ENCODE measurements at places on chromosomes 2 and 18.

GRCh38 chr2:241733391-241734207 is 831 bp upstream of the D2HGDH start:
- DNase-seq: no peak

DNA sequence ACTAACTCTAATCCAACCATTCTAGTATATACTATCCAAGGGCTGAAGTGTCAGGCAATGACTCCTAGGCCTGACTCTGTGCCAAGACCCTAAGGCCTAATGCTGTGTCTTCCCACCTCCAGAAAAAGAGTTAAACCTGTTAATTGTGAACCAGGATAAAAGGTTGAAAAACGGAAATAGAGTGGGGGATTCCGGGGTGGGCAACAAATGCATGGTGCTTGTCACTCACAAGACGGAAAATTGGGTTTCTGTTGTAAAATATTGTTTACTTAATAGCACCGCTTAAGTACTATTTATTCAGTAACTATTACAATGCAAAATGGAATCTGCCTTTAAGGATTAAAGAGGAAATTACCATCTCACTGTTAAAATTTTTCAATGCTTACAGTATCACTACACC is 3.2 kb downstream of the STK17B start:
- no peak for DNase-seq

GRCh38 chr18:26863122-26863879 is 2.2 kb downstream of the AQP4 start:
- peak; percentile 67 for DNase-seq

- DNase-seq: peak; percentile 19
Measured at GRCh38 chr2:69453475-69454129, 16.4 kb upstream of the NFU1 start.

DNA sequence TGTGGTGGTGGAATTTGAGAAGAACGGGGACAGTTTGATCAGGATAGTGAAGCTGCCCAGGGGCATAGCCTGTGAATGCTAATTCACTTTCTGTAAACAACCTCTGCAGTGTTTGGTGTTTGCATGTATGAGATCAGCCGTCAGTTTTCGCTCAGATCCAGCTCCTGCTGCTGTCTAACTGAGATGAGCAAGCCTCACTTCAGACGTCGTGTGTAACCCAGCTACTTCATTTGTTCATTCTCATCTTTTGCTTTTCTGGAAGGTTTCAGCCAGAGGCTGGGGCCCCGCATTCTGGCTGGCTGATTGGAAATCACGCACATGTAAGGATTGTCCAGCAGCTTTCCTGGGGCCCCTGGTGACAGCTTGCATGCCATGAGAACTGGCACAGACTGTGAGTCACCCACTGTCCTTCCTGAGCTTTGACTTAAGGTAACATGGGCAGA is 48.9 kb downstream of the LDLRAD4 start:
- no peak for DNase-seq

GRCh38 chr2:85682378-85682777 is 11.8 kb upstream of the GNLY start:
- DNase-seq: no peak

- no peak for DNase-seq
Measured at GRCh38 chr2:189933911-189934399, 128.6 kb downstream of the MSTN start.

- peak; percentile 72 for DNase-seq
Measured at GRCh38 chr2:40450066-40450795, 1.7 kb downstream of the SLC8A1 start.

DNA sequence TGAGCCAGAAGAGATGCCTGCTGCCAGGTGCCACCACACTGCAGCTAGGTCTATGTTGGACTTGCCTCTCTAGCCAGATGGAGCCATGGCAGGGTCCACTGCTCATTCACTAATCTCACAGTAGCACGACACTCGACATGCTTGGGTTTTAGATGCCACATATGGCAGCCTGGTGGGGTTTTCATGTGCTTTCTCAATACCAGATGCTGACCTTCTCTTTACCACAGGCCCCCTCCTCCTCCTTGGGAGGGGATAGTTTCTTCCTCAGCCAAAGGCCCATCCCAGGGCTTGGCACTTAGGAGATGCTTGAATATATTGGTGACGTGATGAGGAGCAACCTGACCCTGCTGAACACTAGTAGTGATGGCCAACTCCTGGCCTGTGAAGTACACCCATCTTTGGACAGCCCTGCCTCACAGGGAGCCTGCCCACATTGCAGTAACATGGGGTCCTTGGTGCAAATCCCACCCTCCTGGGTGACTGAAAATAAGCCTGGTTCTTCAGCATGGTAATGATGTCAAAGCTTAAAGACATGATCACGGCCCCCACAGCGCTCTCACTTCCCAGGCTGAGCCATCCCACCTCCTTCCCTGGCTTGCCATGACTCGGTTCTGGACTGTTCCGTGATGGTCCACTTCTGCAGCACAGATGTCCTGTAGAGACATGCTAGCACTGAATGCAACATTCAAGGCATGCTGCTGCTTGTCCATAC is 227.5 kb downstream of the SH3RF3 start:
- DNase-seq: peak; percentile 93

DNA sequence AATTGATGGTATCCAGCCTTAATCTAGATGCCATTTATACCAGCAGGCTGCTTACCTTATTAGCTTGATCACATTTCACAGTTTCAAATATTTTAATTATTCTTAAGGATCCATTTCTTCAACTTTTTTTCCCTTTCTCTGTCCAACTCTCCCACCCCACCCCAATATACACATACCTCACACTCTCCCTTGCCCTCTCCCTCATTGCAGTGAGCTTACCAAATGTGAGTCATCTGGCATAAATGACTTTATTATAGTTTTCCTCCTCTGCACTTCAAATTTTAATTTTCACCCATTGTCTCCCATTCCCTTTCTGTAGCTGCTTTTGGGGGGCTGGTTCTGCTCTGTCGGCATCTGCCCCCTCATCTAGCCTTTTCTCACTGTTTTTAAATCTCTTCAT is 12.9 kb downstream of the HTR2B start:
- DNase-seq: no peak

DNA sequence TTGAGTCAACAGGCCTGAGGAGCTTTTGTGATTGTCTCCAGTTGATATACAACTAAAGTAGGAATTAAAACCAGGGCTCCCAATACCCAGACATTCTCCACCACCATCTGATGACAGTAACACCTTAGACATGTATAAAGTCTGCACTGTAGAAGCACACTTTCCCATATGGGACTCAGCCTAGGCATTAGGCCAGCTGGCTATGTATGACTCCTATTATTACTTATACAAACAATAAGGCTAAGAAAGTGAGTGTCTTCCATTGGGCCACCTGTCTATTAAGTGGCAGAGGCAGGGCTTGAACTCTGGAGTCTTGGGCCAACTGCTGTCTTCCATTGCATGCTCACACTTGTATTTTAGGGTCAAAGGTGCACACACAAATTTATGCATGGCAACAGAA is 32.1 kb upstream of the COLEC12 start:
- no peak for DNase-seq

DNA sequence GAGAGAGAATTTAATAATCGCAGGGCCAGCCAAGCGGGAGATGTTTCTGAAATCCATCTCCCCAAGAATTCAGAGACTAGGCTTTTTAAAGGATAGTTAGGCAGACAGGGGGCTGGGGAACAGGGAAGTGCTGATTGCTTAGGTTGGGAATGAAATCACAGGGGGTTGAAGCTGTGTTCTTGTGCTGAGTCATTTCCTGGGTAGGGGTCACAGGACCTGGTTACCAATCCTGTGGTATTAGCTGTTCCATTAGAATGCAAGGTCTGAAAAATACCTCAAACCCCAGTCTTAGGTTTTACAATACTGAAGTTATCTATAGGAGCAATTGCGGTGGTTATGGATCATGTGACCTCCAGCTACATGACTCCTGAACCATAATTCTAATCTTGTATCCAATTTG is 4.6 kb downstream of the SP140 start:
- no peak for DNase-seq

DNA sequence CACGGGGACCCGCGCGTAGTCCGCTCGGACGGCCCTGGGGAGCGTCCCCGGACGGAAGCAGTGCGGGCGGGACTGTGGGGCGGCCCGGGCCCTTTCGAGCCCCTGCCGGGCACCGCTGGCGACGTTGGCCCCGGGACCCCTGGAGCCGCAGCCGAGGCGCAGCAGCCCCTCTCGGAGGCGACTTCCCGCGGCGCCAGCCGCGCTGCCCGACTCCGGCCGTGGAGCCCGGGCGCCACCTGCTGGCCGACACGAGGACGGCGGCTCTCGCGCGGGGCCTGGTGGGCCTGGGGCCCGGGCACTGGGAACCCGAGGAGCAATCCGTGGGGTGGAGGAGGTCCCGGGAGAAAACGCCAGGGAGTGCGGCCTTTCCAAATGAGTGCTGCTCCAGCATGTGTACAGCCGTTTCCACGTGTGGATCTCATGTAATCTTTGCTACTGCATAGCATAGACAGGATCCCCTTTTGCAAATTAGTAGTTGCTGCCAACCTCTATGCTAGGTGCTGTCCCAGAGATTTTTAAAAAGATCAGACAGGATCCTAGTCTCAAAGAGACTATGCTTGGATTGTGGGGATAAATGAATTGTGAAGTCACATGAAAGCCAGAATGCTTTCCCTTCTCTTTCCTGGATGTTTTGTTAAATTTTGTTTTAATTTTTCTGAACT is 4.0 kb downstream of the ID2 start:
- DNase-seq: peak; percentile 51

DNA sequence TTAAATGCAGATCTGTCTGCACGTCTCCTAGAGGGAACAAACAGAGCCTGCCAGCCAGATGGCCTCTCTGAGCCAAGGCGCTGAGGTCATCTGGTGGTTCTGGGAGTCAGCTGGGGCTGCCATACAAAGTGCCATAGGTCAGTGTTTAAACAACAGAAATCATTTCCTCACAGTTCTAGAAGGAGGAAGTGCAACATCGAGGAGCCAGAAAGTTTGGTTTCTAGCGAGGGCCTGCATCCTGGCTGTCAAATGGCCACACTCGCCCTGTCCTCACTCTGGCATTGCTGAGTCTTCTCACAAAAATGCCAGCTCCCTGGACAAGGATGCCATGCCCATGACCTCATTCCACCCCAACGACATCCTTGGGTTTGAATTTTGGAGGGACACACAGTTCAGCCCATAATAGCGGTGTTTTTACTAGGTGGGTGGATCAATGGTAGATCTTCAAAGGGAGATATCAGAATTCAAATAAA is 59.6 kb downstream of the MYT1L start:
- peak; percentile 59 for DNase-seq

GRCh38 chr2:40488101-40488601 is 36.3 kb upstream of the SLC8A1 start:
- DNase-seq: peak; percentile 88

DNA sequence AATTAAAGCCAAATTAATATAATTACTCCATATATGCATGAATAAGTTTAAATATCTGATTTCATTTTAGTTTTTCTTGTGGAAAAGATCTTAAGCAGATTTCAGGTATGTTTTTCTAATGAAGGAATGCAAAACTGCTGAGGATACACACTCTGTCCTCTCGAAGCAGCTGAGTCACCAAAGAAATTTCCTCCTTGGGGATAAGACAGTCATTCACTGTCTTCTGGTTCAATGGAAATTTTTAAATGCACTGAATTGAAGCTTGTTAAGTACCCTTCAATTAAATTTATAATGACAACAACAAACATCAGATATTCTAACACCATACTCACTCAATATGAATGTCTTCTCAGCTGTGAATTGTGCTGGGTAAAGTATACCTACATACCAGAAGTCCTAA is 101.5 kb upstream of the DNER start:
- DNase-seq: no peak

DNA sequence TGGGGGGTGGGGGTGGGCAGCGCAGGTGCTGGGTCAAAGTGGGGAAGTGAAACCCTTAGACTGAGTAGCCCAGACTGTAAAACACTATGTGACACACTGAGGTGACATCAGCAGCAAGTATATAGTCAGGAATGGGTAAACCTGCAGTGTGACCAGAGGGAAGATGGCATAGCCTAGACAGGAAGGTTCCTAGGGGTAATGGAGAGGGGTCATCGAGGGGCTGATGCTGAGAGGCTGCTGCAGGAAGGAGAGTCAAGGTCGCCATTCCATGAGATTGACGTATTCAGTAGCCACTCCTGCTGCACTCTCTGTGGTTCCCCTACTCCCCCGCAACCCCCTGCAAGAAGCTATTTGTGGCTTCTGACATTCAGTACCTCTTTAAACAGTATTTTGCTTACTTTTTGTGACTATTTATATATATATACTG is 111.7 kb downstream of the CHST9 start:
- no peak for DNase-seq

DNA sequence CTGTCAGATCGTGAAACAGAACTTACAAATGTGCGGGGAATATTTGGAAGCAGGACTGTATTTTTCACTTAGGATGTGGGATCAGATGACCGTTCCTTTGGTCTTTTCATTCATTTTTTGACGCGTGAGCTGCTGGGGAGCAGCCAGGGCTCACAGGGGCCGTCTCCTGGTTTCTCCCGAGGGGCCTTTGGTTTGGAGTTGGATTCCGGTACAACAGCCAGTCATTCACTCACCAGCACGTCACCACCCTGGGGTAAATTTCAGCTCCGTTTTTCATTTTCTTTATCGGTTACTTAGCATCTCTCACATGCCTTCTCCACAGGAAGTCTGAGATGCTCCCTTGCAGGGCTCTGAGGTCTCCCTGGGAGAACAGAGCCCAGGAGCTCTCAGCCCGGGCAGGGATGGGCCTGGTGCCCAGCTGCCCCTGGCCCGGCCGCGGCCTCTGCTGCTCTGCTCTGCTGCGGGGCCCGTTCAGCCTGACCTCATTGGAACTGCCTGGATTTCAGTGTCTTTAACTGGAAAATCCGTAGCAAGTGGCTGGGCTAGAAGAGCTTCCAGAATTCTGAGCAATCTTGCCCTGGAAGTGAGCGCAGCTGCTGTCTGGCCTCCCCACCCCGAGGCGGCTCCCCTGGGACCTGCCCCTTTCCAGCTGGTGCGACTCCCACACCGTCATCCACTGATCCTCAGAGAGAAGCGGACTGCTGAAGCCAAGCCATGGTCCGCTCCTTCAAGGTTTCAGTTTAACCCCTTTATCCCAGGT is 335.6 kb downstream of the EIPR1 start:
- peak; percentile 90 for DNase-seq

DNA sequence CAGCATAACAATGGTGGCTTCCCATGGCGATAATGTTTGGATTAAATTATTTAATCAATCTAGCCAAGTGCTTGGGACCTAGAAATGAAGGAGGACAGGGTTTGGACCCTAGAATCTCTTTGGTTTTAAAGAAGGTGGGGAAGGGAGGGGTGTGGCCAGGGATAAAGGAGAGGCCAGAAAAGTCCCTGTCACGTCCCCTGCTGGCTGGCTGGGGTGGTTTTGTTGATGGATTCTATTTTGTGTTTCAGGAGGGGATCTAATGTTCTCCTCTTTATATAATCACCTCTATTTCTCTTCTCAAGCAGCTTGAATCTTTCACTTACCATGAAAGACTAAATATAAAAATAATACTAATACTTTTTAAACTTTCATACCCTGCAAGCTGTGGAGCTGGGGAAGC is 52.6 kb upstream of the GALR1 start:
- no peak for DNase-seq

- peak; percentile 7 for DNase-seq
Measured at GRCh38 chr2:241354668-241355658, 1.1 kb upstream of the FARP2 start.

- no peak for DNase-seq
Measured at GRCh38 chr2:37869771-37870170, 55.3 kb upstream of the RMDN2 start.
